Stromal cell of bone marrow (primary cell): ENCODE measurements at places on chromosomes 7 and 10.

GRCh38 chr7:877312-878232 lies 1.2 kb downstream of the GET4 start:
- DNase-seq = no peak

DNA sequence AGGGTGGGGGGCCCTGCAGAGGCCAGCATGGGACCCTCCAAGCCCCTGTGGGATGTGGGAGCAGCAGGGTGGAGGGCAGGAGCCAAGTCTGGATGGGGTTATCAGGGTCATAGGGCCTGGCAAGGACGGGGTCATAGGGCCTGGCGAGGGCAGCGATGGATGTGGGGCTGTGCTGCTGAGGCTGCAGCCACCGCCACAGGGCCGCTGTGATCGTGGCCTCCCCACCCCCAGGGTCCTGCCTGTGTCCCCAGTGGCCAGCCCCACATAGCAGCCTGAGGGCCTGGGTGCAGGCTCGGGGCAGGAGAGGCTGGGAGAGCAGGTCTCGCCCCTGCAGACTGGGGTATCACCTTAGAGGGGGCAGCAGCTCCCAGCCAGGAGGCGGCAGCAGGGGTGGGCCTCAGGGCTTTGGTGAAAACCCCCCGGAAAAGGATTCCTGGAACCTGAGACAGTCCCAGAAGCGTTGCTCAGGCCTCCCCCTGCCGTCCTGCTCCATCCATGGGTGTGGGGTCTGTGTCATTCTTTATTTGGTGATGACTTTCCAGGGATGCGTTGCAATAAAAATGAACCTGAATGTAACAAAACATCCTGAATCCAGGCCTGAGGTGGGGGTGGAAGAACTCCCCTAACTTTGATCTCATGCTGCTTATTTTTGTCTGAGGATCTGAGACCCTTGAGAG lies 107.3 kb upstream of the SHH start:
- no peak for DNase-seq

DNA sequence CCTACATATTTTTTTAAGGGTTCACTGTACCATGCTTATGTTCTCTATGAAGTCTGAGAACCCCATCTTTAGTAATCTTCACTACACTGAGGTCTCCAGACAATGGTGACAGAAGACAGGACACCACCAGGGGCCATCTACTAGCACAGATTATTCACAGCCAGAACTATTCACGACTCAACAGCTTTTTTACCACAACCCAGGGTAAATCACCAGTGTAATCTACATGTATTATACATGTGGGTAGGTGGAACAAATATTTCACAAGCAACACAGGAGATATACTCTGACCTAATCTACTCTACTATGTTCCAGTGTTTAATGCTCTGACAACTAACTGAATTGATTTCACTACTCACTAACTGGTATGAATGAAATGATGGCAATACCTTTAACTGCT lies 136.1 kb downstream of the ELMO1 start:
- DNase-seq = no peak

DNA sequence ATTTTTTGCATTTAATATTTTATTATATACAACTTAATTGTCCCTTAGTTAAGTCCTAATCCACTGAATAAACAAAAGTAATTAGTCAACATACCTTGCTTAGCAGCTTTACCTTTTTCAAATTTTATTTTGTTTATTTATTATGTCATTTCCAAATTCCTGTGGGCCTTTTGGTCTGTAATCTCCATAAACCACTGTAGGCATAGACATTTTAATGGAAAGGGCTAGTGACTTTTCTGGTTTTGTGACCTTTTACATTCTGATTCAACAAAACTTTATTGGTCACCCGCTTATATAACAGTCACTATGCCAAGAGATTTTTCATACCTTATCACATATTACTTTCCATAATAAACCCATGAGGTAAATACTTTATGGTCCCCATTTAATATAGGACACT lies 181.3 kb upstream of the PRPS1L1 start:
- DNase-seq = no peak

DNA sequence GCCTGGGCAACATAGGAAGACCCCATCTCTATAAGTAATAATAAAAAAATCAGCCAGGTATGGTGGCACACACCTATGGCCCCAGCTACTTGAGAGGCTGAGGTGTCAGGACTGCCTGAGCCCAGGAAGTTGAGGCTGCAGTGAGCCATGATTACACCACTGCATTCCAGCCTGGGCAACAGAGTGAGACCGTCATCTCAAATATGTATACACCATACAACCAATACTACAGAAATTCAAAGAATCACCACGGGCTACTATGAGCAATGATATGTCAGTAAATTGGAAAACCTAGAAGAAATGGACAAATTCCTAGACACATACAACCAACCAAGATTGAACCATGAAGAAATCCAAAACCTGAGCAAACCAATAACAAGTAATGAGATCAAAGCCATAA lies 60.3 kb upstream of the ZC3HAV1 start:
- no peak for DNase-seq

GRCh38 chr7:33814936-33815335 lies 90.4 kb upstream of the BMPER start:
- DNase-seq = no peak

- DNase-seq = no peak
Measured at GRCh38 chr10:23197416-23197861, 5.3 kb downstream of the PTF1A start.

- no peak for DNase-seq
Measured at GRCh38 chr10:63388421-63389031, 77.3 kb downstream of the JMJD1C start.

- DNase-seq = peak; percentile 49
Measured at GRCh38 chr10:129102906-129103693, 363.9 kb upstream of the MGMT start.

DNA sequence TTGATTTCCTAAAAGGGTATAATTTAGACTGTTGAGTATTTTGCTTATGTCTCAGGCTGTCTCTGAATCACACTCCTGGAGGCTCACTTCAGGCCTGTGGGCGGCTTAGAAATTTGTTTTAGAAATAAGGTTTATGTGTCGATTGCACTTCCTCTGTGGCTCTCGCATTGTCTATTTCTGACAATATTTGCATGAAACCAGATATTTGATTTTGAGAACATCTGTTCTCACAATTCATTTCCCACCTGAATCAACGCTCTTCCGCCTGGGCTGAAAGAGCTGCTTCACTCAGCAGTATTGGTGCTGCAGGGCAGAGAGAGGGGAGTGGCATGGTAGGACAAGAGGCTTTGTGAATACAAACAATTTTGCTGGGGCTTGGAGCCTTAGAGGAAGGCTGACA lies 262.0 kb downstream of the ADRA2A start:
- DNase-seq = no peak

DNA sequence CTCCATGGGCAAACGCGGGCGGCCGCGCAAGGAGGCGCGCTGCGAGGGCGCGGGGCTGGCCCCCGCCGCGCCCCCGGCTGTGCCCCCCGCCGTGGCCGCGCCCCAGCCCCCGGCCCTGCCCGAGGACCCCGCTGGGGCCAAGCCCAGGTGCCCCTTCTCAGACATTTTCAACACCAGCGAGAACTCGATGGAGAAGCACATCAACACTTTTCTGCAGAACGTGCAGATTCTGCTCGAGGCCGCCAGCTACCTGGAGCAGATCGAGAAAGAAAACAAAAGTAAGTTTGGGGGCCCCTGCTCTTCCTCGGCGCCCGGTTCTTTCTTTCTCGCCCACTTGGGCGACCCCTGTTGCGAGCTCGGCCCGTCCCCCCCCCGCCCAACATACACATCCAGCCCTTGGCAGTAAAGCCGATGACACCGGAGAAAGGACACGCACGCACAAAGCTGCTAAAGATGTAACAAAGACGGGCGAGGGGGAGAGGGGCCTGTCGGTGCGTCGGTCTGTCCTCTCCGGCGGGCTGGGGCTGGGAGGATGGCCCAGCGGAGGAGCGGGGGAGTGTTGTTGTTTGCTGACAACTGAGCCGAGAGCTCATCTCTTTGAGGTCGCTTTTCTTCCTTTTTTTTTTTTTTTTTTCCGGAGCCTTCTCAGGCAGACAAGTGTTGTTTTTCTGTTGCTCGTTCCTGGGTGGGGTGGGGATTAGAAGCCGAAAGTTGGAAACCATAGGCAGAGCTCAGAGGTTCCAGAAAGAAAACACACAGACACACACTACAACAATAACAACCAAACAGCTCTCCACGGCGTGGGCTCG lies 604 bp downstream of the MXI1 start:
- DNase-seq = no peak

DNA sequence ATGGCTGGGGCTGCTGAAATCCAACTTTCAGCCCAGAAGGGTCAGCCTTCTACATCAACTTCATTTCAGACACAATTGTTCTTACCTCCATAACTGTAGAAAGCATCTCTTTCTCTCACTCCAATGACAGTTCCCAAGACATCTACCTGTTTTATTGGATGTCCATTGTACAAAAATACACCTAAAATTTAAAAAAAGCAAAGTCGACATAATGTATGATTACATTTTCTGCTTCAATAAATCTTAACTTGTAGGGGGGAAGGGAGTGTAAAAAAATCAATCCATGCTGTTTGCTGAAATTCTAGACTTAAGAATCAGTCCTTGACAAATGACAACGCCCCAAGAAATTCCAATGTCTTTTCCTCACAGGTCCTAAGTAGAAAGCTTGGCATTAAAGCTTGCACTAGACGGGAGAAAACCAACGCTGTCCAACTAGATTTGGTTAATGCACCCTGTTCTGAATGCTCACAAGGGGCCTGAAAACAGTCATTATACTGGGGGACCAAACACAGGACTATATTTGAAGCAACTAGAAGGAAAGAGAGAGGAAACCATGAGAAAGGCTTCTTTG lies 7.5 kb downstream of the STN1 start:
- DNase-seq = no peak

GRCh38 chr7:140610204-140611165 lies 30.1 kb downstream of the DENND2A start:
- DNase-seq = no peak

- DNase-seq = no peak
Measured at GRCh38 chr7:101857358-101857811, 40.0 kb downstream of the CUX1 start.

DNA sequence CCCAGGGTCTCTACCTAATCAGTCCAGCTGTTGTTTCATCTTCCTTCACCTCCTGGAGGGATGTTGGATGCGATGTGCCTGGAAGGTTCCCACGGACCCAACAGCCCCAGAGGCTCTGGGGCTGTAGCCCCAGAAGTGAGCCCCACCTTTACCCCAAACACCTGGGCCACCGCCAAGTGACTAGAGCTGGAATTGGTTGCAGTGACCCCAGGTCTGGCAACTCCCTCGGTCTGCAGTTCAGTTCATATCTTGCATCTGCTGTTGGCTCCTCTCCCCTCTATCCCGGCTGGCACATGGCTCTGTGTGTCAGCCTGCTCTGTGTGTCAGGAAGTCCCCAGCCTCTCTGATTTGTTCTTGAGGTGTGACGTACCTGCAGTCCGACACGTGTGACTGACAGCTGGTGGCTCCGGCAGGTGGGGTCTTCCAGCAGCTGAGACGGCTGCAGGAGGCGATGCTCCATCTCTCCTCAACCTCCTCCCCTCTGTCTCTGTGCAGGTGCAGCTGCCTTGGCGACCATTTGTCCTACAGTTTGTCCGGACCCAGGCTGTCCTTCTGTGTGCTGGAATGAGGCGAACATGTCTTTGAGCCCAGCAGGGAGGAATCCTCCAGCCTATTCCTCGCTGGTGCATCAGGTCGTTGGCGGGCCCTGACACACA lies 38.6 kb downstream of the ELFN1 start:
- no peak for DNase-seq

- DNase-seq = peak; percentile 20
Measured at GRCh38 chr7:139321071-139321745, 19.9 kb upstream of the FMC1 start.

GRCh38 chr10:16913266-16913665 lies 96.0 kb upstream of the RSU1 start:
- DNase-seq = no peak

DNA sequence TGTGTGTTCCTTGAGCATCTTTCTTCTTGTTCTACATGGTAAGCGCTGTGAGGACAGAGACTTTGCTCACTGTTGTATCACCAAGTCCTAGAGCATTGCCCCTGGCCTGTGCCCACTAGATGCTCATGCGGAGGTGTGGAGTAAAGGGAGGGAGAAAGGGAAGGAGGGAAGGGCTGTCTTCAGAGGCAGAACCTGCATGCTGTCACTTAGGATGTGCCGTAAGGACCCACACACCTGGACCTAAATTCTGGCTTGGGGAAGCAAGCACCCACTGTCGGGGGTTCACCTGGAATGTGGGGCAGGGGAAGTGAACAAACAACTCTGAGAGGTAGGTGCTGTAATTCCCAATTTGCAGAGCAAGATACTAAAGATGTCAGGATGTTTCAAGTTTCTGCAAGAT lies 129.5 kb downstream of the PTPN20 start:
- no peak for DNase-seq
